ENCODE measurements at places on chromosomes 7 and 10.

DNA sequence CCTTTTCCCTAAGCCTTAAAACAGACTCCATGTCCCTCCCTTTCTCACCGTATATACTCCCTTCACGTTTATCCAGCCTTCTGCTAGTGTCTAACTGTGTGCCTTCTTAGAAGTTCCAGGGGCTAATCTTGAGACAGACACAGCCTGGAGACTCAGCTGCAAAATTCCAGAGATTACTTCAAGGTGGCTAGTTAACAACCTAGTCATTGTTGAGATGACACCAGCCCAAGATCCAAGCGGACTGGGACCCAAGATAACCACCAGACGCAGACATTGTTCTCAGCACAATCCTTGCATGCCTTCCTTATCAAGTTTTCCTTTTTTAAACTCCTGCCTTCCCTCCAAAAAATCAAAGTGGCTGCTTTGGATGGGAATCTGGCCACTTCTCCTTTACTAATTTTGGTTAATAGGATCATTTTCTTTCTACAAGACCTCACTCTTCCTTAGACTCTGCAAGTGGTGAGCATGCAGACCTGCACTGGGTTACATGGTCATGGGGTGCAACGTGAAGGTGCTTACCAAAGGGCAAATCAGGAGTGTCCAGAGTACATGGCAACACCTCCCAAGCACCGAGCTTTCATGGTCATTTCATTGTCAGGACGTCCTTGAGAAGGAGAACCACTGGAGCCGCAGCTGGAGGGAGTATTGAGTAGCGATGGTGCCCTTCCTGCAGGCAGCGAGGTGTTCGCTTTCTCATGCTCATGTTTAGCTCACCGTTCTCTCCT, 69.7 kb downstream of the ANLN start:
- no peak for DNase-seq

DNA sequence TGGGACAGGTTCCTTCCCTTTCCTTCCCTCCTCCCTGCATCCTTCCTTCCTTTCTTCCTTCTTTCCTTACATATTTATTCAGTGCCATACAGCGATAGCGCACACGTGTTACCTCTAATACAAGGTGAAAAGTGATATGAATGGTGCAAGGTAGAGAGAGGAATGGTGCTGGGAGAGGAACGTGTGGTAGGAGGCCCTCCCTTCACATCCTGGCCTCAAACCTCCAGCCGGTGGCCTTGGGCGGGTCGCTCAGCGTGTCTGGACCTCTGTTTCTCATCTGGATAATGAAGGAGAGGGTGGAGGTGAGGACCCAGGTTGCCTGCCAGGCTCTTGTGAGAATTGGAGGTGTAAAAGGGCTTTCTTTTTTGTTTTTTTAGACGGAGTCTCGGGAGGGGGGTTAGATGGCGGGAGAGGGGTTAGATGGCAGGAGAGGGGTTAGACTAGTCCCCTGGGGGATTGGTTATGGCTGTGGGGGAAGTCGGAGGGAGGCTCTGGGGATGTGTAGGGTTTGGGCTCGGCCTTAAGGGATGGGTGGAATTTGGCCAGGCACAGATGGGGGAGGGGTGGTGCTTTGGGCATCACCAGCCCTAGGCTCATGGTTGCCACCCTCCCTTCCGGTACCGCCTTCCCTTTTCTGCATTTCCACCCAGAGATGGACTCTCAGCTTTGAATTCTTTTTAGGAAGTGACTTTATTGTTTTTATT, 14.9 kb downstream of the CHST3 start:
- DNase-seq: no peak

- DNase-seq: no peak
These were observed 6.4 kb downstream of the NFKB2 start for GRCh38 chr10:102401735-102402511.

DNA sequence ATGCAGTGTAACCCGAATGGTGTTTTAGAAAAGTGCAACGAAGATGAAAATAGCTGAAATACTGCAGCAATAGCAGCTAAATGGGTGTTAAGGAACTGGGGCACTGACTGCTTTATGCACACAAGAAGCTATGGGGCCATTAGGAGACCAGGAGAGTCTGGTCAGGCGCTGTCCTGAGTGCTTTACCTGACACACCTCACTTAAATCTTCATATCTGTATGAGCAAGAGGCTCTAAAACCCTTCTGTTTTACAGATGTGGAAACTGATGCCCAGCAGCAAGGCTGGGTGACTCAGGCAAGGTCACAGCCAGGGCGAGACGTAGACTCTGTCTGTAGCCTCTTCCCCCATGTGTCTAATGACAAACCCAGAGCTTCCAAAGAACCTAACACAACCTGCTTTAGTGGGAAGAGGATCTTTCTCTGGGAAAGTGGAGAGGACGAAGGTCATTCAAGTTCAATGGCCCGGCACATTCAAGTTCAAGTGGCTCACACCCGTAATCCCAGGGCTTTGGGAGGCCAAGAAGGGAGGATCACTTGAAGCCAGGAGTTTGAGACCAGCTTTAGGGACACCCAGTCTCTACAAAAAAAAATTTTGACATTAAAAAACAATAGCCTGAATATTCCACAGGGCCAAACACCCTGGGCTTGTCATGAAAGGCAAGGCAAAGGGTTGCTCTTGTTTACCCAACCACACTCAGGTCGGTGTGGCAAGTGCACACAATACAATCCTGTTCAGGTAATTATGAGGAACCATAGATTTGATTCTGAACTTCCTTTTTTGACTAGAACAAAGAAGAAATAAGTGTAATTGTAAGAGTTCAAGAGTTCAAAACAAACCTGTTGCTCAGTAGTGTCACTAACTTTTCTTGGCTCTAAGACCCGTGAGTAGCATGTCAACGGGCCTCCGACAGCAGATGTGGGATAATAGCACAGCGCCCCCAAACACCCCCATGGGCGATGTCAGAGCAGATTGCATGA, 53.7 kb upstream of the KLF6 start:
- no peak for DNase-seq

- no peak for DNase-seq
These were observed 119.7 kb downstream of the FGFR2 start for GRCh38 chr10:121478556-121478955.

DNA sequence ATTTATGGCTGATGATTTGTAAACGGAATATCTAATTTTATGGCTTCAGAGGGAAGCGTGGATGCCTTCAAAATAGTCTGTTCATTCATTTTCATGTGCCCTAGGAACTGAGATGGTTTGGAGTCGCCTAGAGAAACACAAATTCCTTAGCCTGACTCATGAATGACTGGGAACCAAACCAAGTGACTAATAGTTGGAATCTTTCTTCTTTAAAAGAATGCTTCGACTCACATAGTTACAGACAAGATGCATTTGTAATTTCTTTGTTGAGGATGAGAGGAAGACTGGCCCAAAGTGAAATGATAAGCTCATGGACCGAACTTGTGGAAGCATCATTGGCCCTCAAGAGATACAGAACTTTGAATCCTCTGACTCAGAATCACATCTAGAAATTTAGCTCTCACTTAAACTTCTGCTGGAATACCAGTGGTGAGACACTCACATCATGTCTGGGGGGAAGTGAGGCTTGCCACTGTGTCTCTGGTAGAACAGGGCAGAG, 1107.2 kb downstream of the NRG3 start:
- no peak for DNase-seq

- DNase-seq: peak; percentile 92
These were observed 199.2 kb downstream of the TFEC start for GRCh38 chr7:115831371-115831770.

DNA sequence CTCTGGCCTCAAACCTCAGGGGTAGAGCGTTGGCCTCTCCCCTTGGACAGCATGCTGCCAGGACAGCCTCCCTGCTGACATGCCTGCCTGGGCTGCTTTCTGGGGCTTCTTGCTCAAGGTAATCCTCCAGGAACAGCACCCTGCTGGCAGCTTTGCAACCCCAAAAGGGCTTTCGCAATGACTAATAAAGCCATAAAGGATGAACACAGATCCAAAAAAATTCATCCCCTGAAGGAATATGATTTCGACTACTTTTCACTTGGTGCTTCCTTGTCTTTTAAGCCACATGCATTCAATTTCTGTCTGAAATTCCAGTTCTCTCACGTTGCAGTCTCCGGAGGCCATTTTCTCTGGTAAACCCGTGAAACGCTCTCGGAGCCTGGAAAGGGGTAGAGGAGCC, 15.1 kb upstream of the SH3PXD2A start:
- no peak for DNase-seq

DNA sequence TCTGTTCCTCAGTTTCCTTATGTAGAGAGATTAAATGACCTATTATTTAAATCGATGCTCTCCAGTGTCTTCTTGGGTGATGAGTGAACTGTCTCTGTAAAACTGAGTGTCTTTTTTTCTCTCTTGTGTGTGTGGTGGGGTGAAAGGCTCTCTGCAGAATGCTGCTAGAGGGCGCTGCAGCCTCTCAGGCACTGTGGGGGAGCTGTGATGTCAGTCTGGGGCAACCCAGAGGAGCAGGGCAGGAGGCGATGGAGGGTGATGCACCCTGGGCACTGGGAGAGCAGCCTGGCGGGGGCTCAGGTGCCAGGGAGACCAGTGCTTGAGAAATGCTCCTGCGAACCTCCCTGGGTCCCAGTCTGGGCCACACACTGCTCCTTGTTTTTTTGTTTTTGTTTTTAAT, 110.1 kb upstream of the POM121L12 start:
- no peak for DNase-seq

DNA sequence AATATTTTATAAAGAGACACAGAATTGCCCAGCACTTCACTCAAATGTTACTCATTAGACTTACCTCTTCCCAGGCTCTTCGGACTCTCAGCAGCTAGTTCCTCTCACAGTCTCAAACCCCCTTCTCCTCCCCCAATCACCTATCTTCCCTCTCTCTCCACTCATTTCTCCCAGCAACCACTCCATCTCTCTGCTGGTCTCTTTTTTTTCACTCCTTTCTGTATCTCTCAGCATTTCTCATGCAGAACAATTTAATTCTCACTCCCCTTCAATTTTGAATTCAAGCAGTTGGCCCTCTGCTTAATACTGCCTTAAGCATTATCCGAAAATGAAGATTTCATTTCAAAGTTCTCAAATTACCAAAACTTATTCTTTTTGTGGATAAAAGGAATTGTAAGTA, 34.4 kb upstream of the CAV2 start:
- DNase-seq: no peak

DNA sequence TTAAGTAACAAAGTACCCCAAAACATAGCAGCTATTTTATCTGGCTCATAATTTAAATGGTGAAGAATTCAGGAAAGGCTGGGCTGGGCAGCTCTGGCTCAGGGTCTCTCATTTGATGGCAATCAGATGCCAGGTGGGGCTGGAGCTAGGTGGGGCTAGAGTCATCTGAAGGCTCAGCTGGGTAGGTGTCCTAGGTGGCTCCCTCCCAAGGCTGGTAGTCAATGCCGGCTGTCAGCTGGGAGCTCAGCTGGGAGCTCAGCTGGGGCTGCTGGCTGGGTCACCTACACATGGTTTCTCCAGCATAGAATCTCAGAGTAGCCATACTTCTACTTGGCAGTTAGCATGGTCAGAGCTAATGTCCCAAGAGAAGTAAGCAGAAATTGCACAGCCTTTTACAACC, 34.1 kb downstream of the OSBPL3 start:
- no peak for DNase-seq

DNA sequence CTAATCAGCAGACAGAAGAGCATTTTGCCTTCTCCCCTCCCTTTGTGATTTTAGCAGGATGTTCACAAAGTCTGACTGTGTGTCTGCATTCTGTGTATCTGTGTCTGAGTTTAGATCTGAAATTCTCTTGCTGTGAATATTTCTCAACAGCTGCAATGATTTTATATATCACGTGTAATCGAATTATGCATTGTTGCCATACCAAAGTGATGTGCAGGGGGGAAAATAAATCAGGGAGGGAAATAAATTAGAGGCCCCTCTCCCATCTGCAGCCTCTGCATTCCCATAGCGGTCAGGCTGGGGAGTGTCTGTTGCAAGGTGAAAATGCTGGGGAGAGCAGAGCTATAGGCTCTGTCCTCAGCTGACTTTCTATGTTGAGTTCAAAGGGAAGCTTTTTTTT, 209.0 kb downstream of the LRMDA start:
- DNase-seq: no peak

DNA sequence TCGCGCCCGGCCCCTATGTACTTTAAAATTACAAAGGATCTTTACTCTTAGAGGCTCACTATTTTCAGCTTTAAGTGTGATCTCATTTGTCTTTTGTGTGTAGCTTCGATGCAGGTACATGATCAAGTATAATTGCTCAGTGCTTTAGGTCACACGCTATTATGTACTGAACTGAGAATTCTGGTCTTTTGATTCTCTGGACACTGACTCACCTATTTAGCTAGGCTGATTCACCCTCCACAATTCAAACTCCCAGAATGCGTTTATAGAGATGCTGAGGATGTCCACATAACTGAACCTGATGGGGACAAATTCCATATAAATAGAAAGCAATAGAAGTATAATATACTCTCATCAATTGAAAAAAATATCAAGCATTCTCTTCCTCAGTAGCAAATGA, 57.8 kb downstream of the PRKCQ start:
- no peak for DNase-seq

- no peak for DNase-seq
These were observed 169.4 kb downstream of the ARHGAP12 start for GRCh38 chr10:31759124-31759798.

DNA sequence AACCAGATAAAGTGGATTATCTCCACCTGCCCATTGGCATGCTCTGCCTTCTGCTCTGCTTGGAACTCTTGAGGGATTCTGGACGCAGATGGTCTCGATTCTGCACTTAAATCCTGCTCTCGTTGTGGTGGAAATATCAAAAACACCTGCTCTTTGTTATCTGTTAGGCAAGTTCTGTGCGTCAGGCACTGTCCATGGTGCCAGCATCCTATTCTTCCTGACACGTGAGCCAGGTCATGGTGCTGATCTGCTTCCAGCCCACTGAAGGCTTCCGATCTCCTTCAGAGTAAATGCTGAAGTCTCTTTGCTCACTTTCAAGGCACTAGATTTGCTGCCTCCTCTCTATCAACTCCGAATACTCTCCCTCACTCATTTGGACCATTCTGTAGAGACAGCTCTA, 505.6 kb downstream of the HTR7 start:
- DNase-seq: peak; percentile 15

GRCh38 chr7:116588641-116589594, 64.1 kb downstream of the CAV1 start:
- peak; percentile 59 for DNase-seq

DNA sequence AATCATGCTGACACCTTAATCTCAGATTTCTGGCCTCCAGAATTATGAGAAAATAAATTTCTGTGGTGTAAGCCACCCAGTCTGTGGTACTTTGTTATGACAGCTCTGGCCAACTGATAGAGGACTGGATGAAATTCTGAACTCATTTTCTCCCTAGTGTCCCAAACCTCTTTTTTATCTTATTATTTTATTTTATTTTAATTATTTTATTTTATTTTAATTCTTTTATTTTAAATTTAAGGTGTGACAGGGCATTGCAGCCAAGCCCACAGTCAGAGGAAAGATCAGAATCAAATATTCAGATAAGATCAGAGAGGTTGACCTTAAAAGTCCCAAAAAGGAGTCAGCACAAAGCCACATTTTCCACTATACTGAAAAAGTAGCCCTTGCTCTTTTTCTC, 228.1 kb downstream of the TFEC start:
- no peak for DNase-seq

DNA sequence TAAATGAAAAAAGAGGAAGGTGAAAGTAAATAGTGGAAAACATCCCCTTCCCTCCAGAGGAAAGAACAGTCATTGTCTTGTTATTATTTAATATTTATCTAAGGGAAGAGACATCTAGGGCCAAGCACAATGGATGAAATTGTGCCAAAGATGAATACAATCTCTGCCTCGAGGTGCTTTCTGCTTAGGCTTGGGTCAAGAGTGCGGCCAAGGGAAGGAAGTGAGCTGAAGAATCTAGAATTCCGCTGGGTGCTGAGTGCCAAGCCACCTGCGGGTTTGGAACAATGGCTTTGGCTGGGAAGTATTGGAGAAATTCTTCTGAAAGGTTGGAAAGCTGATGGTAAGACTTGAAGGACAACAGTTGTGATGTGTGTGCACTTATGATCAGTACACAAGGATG, 531.3 kb upstream of the FZD8 start:
- no peak for DNase-seq

Data from Kasumi-1 (cell line).